ENCODE measurements at places on chromosomes 12 and 14. TPM values are rescaled to one million over a fixed set of nuclear protein-coding genes. Genes with fewer than 3 reads are reported as not detected.

DNA sequence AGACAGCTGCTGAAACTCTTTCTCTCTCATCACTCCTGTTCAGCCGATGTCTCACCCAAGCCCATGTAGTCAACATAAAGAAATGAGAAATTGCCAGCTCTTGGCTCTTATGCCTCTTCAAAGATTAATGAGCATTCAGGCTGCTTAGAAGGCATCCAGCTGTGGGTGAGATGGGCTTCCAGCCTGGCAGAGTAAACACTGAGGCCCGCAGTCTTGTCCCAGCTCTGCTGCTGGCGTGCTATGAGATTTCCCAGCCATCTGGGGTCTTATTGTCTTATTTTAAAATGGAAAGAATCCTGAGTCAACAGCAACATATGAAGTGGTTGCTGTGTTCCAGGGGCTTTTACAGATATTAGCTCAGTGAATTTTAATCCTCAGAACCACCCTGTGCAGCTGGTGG lies 12.6 kb downstream of the RXYLT1 start:
- no peaks in the 10 kb centered on the region for H3K4me1 ChIP-seq
- no peak for DNase-seq
- no peaks in the 10 kb centered on the region for H3K27me3 ChIP-seq
- peaks cover 7% of the 10 kb centered on the region for H3K36me3 ChIP-seq
- no peak overlapping the region for H3K27ac ChIP-seq
- H3K4me3 ChIP-seq = no peak overlapping the region

The IGF1 gene
- 2.0 TPM for total RNA-seq

GRCh38 chr12:3536096-3536875 lies 45.3 kb downstream of the PRMT8 start:
- H3K4me3 ChIP-seq = no peak overlapping the region
- no peaks in the 10 kb centered on the region for H3K4me1 ChIP-seq
- no peak for DNase-seq
- H3K27ac ChIP-seq = no peak overlapping the region
- H3K27me3 ChIP-seq = no peaks in the 10 kb centered on the region

GRCh38 chr12:12908252-12908651 lies 16.9 kb downstream of the GPRC5A start:
- no peak overlapping the region for H3K27ac ChIP-seq
- H3K4me1 ChIP-seq = peaks cover 30% of the 10 kb centered on the region
- H3K36me3 ChIP-seq = no peaks in the 10 kb centered on the region
- DNase-seq = no peak
- H3K4me3 ChIP-seq = no peak overlapping the region

GRCh38 chr12:92718483-92718990 lies 15.7 kb downstream of the PLEKHG7 start:
- no peaks in the 10 kb centered on the region for H3K36me3 ChIP-seq
- H3K4me1 ChIP-seq = no peaks in the 10 kb centered on the region
- H3K4me3 ChIP-seq = no peak overlapping the region
- H3K27me3 ChIP-seq = no peaks in the 10 kb centered on the region

DNA sequence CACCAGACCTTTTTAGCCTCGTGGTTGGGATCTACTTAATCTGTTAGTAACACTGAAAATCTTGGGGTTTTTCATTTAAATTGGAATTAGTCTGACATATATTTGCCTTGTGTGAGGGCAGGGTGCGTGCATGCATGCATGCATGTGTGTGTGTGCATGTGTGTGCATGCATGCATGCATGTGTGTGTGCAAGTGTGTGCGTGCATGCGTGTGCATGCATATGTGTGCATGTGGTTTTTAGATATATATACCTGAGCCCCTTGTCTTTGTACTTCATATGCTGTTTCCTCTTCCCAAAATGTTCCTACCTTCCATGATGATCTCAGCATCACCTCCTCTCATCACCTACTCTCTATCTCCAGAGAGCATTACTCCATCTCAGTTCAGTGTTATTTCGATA lies 66.3 kb upstream of the BCL11B start:
- no peak for DNase-seq
- peaks cover 2% of the 10 kb centered on the region for H3K36me3 ChIP-seq
- H3K27me3 ChIP-seq = peaks cover 28% of the 10 kb centered on the region
- no peak overlapping the region for H3K4me3 ChIP-seq

GRCh38 chr12:108029051-108029835 lies 99.8 kb upstream of the WSCD2 start:
- DNase-seq = no peak
- peaks cover 27% of the 10 kb centered on the region for H3K27me3 ChIP-seq
- no peaks in the 10 kb centered on the region for H3K36me3 ChIP-seq
- no peaks in the 10 kb centered on the region for H3K4me1 ChIP-seq
- no peak overlapping the region for H3K27ac ChIP-seq

GRCh38 chr14:103483600-103483999 lies 39.0 kb downstream of the CKB start:
- H3K27ac ChIP-seq = no peak overlapping the region
- no peak overlapping the region for H3K4me3 ChIP-seq
- no peak for DNase-seq
- H3K36me3 ChIP-seq = peaks cover 8% of the 10 kb centered on the region

GRCh38 chr12:12786706-12787601 lies 1.5 kb downstream of the APOLD1 start:
- H3K36me3 ChIP-seq = no peaks in the 10 kb centered on the region
- H3K27ac ChIP-seq = peak overlapping the region; percentile 90
- no peaks in the 10 kb centered on the region for H3K27me3 ChIP-seq

- no peak overlapping the region for H3K27ac ChIP-seq
- DNase-seq = no peak
- H3K4me3 ChIP-seq = no peak overlapping the region
- H3K36me3 ChIP-seq = peaks cover 2% of the 10 kb centered on the region
These were observed 339.6 kb upstream of the TBX3 start for GRCh38 chr12:115023279-115024265.

The LGR5 gene
- total RNA-seq = not detected

The RPS6KL1 gene
- 6.7 TPM for total RNA-seq

GRCh38 chr14:68089146-68089731 lies 269.7 kb downstream of the RAD51B start:
- no peak overlapping the region for H3K27ac ChIP-seq
- peak overlapping the region; percentile 18 for H3K4me3 ChIP-seq
- H3K27me3 ChIP-seq = no peaks in the 10 kb centered on the region

The AGAP2 gene
- total RNA-seq = 26.9 TPM

GRCh38 chr12:20125276-20125798 lies 243.0 kb upstream of the PDE3A start:
- H3K4me1 ChIP-seq = no peaks in the 10 kb centered on the region
- H3K4me3 ChIP-seq = no peak overlapping the region
- DNase-seq = no peak
- H3K36me3 ChIP-seq = no peaks in the 10 kb centered on the region

Data from activated T-cell treated with anti-CD3 and anti-CD28 coated beads, Interleukin-2, amount 50 U/mL, for 72 hours (primary cell).